ENCODE measurements at places on chromosomes 7 and 10. TPM values are rescaled to one million over a fixed set of nuclear protein-coding genes. Genes with fewer than 3 reads are reported as not detected.

The RAMP3 gene
- total RNA-seq, result 8.8 TPM

GRCh38 chr10:121804460-121804859, 123.4 kb downstream of the ATE1 start:
- no peak for DNase-seq

The LIPM gene
- not detected for total RNA-seq

The GRID2IP gene
- 0.31 TPM for total RNA-seq

DNA sequence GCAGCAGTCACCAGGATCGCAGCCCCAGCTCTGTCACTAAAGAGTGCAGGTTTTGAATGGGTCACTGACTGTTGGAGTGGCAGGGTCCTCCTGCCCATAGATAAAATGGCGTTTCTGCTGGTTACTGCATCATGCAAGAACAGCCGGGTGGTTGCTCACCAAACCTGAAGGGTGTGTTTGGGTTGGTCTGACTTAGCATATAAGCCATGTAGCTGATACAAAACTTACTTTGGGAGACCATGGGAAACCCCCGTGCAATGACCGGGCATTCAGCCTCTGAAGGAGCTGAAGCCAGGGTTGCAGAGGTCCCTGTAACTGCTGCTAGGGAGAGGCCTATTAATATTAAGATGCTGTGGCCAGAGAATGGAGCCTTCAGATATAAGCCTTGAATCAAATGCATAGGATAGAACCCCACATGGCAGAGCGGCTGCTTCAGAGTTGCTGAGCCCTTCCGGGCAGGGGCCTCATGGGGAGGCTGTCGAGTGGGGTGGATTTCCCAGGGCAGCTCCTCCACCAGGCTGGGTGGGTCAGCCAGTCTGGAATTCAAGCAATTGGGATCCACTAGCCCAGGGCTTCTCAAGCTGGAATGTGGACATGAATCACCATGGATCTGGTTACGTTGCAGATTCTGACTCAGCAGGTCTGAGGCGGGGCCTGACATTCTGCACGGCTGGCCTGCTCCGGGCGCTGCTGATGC, 70.9 kb upstream of the CTBP2 start:
- DNase-seq, result peak; percentile 50

The RBM20 gene
- 18.4 TPM for total RNA-seq

The ARHGAP21 gene
- total RNA-seq, result 85.6 TPM

The WASHC2A gene
- 52.6 TPM for total RNA-seq

The GSDME gene
- 12.9 TPM for total RNA-seq

The NRP1 gene
- 172 TPM for total RNA-seq

- DNase-seq, result no peak
Observed at GRCh38 chr7:143041346-143041745, 10.8 kb upstream of the OR6V1 start.

DNA sequence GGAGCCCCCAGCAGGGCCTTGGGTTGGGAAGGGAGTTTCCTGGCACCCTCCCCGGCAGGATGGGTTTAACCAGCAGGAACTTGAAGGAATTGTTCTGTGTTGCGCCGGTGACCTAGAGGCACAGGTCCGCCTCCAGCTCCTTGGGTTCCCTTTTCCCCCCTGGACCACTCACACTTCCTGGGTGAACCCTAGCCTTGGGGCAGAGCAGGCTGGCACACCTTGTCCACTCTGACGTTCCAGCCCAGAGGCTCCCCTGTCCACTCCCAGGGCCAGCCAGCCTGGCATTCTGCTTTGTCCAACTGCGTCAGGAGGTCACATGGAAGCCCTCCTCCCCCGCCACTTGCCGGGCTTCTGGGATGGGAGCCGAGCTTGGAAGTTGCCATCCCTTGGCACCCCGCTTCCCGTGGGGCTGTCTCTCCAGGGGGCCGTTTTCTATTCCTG, 25.8 kb downstream of the TMEM120A start:
- DNase-seq, result no peak

DNA sequence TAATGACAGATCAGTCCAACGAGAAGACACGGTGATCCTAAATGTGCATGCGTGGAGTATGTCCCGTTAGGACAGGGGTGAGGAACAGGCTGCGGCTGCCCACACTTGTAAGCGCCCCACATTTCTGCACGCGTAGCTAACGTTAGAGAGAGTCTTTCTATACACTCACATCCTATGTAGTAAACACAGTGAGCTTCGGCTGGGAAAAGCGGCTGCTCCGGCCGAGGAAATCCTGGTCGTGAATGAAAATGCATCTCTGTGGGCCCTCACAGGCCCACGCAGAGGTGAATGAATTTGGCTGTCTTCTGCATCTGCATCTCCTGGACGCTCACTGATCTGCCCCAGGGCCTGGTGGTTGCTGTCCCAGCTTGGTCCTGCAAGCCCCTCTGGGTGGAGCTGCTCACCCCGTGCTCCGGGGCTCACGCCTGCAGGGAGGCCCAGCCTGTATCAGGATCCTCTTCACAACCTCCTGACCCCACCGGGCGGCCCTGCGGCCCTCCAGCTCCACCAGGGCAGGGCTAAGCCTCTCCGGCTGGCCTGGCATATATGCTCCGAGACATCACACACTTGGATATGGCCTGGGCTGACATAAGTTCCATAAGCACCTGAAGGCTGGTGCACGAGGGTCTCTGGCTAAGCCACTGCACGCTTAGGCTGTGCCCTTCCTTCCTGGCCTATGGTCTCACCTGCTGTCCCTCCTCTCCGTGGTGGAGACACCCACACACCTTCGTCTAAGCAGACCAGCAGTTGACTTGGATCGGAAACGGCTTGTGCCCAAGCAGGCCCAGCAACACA, 117.9 kb upstream of the DIP2C start:
- no peak for DNase-seq

The GBX1 gene
- total RNA-seq, result not detected

- peak; percentile 61 for DNase-seq
Observed at GRCh38 chr7:24477398-24478136, 95.7 kb upstream of the PALS2 start.

The FAM20C gene
- total RNA-seq, result 29.7 TPM

GRCh38 chr10:13637303-13637856, 50.6 kb downstream of the PRPF18 start:
- no peak for DNase-seq

DNA sequence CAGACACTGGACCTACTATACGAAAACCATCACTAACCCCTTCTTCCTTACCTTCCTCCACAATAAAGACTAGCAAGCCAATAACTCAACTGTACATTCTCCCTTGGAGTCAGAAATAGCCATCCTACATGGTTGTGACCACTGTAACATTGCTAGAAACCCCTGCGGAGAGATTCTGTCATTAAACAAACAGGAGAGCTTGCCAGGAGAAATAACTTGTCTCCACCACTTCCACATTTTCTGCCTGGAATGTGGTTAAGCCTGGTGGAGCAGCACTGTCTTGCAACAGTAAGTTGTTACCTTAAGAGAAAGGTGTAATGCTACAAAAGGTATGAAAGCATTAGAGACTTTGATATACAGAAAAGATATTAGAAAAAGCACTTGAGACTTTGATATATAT, 45.8 kb downstream of the THSD7A start:
- DNase-seq, result peak; percentile 12

DNA sequence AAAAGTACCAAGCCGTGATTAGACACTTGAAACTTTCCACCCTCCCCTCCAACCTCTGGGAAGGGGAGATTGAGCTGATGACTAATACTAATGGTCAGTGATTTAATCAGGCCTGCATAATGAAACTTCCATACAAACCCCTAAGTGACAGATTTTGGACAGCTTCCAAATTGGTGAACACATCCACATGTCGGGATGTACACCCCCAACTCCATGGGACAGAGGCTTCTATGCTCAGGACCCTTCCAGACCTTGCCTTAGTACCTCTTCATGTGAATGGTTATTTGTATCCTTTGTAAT, 4.8 kb downstream of the NUB1 start:
- no peak for DNase-seq

GRCh38 chr7:18828994-18829857, 288.2 kb downstream of the TWIST1 start:
- peak; percentile 24 for DNase-seq

- no peak for DNase-seq
Observed at GRCh38 chr10:29583674-29584073, 51.1 kb downstream of the SVIL start.

The CALML5 gene
- total RNA-seq, result 0.41 TPM

The RNF32 gene
- total RNA-seq, result 0.92 TPM

The NACAD gene
- 5.1 TPM for total RNA-seq

GRCh38 chr7:68559518-68559917, 1038.8 kb upstream of the AUTS2 start:
- no peak for DNase-seq

DNA sequence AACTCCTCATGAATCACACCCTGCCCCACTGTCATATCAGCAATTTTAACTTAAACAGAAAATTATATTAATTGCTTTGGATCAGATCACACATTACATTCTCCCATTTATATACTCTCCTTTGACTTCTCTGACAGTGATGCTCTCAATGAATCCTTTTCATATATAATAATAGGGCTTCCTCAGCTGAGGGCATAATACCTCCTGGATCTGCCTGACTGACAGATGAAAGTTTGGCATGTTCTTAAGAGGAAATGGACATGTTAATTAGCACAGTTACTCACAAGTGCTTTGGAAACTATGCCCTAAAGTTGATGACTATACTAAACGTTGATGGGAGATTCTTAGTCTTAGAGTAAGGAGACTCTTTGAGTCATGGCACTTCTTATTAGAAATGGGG, 478.2 kb upstream of the LRRN3 start:
- no peak for DNase-seq

The BLNK gene
- total RNA-seq, result 2.2 TPM

GRCh38 chr7:43390576-43390975, 192.3 kb upstream of the STK17A start:
- DNase-seq, result no peak

DNA sequence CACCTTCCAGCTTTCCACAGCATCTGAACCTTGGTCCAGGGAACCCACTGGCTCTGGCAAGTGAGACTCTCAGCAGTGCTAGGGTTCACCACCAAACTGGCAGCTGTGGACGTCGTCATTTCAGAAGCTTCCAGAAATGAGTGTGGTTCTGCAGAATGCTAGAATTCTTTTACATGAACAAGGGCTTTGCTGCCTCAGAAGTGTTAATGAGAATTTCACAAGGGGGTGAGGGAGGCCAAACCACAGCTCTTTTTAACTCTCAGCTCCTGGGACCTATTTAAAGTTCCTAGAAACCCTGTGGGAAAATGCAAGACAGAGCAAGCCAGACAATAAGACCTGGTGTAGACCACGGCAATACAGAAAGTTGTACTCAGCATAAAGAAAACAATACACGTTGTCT, 129.3 kb upstream of the BET1 start:
- no peak for DNase-seq

GRCh38 chr7:136664537-136664936, 203.9 kb upstream of the CHRM2 start:
- DNase-seq, result no peak
